ENCODE measurements at places on chromosomes 13 and 19.

DNA sequence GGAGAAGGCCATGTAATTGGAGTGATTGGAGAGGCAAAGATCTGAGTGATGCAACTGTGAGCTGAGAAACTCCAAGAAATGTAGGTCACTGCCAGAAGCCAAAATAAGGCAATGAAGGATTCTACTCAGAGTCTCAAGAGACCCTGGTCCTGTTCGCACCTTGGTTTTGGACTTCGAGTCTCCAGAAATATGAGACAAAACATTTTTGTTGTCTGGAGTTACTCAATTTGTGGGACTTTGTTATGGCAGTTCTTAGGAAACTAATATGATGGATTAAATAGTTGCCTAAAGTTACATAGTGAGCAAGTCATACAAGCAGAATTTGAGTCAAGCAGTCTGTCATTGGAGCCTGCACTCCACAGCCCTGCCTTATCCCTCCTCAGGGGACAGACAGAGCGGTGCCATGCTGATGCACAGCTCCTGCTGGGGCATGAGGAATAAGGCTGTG, 104.2 kb downstream of the ITGBL1 start:
- DNase-seq: no peak

GRCh38 chr13:96816261-96816660, 178.0 kb downstream of the OXGR1 start:
- DNase-seq: no peak

DNA sequence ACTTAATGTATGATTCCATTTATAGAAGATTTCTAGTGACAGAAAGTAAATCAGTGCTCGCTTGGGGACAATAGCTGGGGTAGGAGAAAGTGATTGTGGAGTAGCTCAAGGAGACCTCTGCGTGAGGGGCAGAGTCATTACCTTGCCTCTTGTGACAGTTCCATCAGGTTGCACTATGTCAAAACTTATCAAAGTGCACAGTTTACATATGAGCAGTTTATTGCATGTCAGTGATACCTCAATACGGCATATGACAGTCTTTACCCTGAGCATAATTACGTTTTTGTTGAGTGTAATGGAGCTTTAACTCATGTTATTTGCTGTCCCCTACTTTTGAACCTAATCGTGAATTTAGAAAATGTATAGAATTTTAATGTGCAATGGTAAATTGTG, 15.0 kb downstream of the ARHGEF7 start:
- no peak for DNase-seq

DNA sequence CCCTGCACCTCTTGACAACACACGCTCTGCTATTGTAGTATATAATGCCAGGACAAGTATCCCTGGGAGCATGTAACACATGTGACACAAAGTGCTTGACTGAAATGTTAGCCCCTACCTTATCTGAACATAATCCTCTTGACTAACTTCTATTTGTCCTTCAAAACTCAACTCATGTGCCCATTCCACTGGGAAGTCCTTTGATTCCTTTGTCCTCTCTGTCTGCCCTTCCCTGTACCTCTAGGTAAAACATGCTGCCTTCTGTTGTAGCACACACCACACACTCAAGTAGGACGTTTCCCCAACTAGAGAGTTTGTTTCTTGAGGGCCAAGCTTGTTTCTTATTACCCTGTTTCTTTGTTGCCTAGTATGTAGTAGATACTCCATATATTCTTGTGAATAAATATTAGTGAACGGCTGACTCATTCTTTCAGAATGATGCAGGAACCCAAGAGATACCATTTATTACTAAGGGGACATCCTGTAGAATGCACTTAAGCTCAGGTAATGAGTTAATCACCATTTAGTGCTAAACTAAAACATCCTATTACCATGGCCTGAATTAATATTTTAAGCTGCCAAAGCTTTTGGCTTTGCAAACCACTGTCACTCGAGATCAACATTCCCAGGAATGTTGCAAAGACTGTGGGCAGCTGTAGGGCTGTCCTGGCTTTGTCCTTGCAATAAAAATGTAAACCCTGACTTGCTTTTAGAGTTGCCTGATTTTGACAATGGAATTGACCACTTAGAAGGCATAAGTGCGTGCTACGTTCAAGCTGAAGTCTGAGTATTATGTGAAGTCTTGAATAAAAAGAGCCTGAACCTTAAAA, 313.4 kb downstream of the COG6 start:
- DNase-seq: no peak

DNA sequence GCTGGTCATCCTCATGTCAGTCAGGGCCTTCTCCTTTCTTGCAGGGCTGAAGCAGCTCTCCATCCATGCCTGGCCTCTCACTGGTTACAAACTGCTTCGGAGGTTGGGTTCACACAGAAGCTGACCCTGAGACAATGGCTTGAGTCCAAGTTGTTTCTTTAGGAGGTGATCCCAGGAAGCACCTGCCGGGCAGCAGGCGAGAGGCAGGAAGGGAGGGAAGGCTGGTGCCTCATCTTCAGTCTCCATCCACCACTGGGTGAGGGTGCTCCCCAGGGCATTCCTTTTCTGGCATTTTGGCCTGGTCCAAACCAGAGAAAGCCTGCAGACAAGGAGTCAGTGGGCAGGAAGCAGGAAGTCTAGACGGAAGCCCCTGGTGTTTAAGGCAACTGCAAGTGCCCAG, 17.6 kb upstream of the SPATA13 start:
- DNase-seq: no peak

- no peak for DNase-seq
Measured at GRCh38 chr13:36436811-36437210, 4.5 kb downstream of the CCNA1 start.

DNA sequence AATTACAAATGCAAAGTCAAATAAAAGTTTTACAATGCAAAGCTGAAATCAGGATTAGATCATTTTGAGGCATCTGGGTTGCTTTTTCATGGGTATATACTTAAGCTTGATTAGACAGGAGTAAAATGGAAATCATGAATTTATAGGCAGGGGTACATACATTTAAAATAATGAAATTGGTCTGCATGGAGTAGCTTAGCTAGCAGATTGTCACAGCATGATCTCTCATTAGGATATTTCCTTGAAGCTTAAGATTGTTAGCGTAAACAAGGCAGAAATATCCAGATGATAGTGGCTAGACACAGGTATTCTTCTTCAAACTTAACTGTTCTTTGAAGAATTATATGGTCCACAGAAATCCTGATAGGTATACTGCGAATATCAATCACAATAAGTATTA, 1627.0 kb upstream of the PCDH20 start:
- DNase-seq: no peak

- DNase-seq: no peak
Measured at GRCh38 chr13:26220575-26220974, 1.5 kb downstream of the RNF6 start.

- DNase-seq: no peak
Measured at GRCh38 chr13:48251611-48252081, 18.6 kb downstream of the ITM2B start.

DNA sequence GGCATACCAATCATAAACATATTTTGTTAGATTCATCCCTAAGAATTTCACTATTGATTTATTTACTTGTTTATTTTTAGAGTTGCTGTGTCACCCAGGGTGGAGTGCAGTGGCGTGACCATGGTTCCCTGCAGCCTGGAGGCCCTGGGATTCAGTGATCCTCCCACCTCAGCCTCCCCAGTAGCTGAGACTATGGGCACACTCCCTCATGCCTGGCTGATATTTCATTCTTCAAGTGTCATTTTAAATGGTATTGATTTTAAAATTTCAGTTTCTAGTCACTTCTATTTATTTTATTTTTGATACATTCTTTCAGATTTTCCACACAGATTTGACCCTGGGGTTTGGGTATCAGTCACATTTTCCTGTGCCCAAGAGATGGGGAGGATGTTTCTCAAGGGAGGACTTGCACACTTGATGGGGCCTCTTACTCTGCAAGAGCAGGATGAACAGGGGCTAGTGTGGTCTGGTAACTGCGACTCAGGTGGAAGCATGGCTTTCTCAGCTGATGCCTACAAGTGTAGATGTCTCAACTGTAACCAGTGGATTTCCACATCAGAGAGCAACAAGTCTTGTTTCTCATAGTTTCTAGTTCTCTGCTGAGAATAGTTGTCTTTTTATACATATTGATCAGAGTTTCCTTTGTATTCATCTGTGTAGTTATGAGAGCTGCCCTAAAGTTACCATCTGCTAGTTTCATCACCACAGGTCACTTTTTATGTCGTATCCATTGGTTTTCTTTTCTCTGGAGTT, 40.2 kb downstream of the CCNE1 start:
- DNase-seq: no peak

DNA sequence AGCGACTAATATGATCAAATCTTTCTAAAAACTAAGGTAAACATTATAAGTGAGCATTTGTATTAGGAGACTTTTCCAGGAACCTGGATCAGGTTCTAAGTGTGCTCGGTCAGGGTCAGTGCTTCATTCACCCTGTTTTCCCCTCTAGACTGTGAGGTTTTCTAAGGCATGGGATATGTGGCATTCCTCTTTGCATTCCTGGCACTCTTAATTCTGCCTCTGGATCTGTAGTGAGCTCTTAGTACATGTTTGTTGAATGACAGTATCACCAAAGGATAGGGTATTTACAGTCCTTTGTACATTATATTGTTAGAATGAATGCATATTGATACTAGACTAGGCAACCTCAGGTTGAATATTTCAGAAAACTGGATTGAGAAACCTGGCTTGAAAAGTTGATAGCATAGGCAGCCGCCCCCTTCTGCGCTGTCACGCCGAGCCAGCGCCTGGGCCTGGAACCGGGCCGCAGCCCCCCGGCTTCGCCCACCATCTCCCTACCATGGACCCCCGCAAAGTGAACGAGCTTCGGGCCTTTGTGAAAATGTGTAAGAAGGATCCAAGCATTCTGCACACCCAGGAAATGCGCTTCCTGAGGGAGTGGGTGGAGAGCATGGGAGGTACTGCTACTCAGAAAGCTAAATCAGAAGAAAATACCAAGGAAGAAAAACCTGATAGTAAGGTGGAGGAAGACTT, 156.5 kb downstream of the KCNRG start:
- no peak for DNase-seq

- no peak for DNase-seq
Measured at GRCh38 chr13:40389081-40389641, 277.3 kb downstream of the FOXO1 start.

GRCh38 chr19:29260477-29261317, 47.7 kb upstream of the UQCRFS1 start:
- no peak for DNase-seq

DNA sequence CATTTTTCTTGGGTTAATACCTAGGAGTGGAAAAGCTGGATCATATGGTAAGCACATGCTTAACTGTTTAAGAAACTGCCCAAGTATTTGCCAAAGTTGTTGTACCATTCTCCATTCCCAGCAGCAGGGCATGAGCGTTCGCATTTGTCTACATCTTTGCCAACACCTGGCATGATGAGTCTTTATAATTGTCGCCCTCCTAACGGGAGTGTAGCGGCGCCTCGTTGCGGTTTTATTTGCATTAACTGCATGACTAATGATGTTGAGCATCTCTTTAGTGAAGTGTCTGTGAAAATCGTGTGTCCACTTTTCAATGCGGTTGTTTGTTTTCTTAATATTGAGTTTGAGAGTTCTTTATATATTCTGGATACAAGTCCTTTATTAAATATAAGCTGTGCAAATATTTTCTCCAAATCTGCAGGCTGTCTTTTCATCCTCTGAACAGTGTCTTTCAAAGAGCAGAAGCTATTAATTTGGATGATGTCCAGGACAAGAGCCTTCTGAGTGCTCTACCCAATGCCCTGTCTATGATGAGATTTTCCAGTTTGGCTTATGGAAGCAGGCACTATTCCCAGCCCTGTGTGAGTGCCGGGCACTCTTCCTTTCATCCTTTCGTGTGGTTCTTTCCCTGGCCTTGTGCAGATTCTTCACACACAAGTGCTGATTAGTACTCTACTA, 202.0 kb downstream of the FOXO1 start:
- no peak for DNase-seq

DNA sequence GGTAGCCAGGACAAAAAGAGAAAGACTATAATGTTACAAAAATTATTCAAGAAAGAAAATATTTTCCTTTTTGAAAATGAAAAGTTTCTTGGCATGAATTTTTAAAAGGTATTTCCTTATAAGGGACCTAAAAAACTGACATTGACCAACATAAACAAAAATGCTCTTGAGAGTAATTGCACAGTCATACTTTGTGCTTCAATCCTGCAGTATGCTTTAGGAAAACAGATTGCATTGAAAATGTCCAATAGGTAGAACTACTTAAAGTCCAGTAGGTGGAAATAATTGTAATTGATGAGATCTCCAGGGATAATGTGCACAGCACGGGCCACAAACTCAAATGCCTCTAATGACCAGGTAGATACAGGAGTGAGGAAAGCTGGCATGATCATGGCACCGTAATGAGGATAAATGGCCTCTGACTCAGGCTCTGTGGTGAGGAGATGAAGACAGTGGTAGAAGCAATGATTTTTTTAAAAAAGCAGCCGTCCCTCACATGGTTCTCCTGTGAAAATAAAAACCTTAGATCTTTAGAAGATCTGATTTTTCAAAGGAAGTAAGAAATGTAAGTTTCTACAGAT, 278.0 kb downstream of the ITGBL1 start:
- DNase-seq: no peak

GRCh38 chr13:35345992-35346391, 130.5 kb downstream of the MAB21L1 start:
- no peak for DNase-seq

- DNase-seq: peak; percentile 83
Measured at GRCh38 chr19:41019346-41019745, 28.3 kb downstream of the CYP2B6 start.

DNA sequence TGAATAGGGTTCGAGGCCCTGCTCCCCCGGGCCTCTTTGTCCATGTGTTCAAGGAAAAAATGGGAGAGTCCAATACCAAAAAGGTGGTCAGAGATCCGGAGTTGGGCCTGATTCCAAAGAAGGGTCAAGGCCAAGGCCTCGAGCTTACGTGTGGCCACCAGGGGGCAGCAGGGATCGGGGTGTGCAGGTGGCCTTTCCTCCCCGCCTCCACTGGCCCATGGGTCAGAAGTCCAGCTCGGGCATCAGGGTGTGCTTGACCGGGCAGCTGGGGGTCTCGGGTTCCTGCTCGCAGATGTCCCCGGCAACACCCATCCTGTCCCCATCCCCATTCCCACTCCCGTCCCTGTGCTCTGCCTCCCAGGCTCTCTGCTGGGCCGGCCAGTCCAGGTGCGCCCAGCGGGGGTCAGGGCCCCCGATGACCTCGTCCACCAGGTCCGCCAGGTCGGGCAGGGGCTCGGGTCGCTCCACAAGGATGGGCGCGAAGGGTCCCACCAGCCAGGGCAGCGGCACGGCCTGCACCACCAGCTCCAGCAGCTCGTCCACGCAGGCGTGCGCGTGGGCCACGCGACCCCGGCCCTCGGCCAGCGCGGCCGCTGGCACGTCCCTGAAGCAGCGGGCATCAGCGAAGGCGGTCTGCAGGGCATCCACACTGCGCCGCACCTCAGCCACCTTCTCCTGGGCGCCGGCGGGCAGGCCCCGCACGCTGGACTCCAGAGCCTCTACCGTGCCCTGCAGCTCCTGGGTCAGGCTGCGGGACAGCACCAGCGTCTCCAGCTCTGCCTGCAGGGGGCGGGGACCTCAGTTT, 5.2 kb upstream of the PLIN4 start:
- DNase-seq: peak; percentile 81

- no peak for DNase-seq
Measured at GRCh38 chr19:37654629-37655300, 500 bp downstream of the ZFP30 start.

All from right lobe of liver (tissue), 6 donors.